ENCODE measurements at places on chromosomes 1 and 21.
A peak's percentile ranks its signal among the peaks of the same experiment; 100 is the strongest.

- DNase-seq: no peak
Observed at GRCh38 chr1:86633921-86634320, 70.5 kb upstream of the SH3GLB1 start.

- DNase-seq: no peak
Observed at GRCh38 chr21:20999659-21000058, 1.4 kb downstream of the NCAM2 start.

DNA sequence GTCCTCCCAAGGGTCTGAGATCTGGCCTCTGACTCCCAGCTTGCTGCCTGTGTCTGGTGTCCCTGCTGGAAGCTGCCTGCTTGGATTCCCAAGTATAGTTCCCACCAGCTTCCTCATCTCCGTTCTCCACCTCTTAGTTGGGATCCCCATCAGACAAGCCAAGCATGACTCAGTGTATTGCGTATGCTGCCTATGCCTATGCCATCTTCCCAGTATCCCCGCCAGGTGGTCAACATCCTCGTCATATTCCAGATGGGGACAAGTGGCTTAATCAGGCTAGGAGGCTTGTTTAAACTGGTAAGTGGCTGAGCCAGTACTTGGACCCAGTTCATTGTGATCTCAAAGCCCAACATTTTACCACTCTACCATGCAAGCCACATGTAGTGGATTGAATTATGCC lies 204.4 kb downstream of the GRIK3 start:
- DNase-seq: no peak

GRCh38 chr1:244760471-244760870 lies 75.0 kb upstream of the COX20 start:
- no peak for DNase-seq

DNA sequence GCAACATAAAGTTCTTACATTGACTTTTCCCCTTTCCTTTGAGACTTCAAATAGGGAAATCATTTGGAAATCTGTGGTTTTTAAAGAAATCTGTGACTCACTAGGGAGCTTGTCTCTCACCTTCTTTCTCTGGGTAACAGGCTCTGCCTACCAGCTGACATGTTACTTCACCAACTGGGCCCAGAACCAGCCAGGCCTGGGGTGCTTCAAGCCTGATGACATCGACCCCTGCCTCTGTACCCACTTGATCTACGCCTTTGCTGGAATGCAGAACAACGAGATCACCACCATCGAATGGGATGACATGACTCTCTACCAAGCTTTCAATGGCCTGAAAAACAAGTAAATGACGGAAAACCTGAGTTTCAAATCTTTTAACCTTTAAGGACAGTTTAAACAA lies 9.2 kb upstream of the CHIA start:
- DNase-seq: no peak

GRCh38 chr1:50780797-50781196 lies 179.3 kb downstream of the FAF1 start:
- DNase-seq: no peak

- peak; percentile 23 for DNase-seq
Observed at GRCh38 chr1:229087339-229087738, 183.6 kb upstream of the RAB4A start.

DNA sequence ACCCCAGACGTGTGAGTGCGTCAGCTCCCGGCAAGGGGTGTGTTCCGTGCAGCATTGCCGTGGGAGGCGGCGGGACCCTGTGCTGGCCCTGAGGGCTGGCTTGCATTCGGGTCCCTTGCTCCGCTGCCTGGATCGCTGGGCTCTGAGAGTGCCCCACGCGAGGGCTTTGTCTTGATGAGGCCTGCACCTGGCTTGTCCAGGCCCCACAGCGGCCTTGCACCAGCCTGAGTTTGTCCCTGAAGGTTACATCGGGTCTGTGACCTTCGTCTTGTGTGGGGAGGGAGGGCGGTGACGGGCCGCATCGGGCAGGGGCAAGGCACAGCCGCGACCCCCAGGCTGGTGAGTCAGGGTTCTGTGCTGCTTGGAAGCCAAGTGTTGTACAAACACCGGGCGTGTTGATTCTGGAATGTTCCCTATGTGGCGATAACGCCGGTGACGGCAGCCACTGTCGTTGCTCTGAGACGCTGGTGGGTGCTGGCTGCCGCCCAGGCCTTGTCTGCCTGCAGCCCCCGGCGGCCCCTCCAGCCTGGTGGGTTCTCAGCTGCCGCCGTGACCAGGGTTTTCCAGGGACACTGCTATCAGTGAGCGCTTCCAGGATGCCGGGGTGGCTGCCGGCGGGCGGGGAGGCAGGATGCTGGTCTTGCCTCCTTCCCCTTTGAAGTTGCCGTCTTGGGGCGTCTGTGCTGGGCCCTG lies 42.9 kb downstream of the SLX9 start:
- no peak for DNase-seq

GRCh38 chr1:1540818-1541628 lies 599 bp upstream of the TMEM240 start:
- DNase-seq: no peak

GRCh38 chr1:203116091-203116820 lies 11.3 kb upstream of the ADORA1 start:
- no peak for DNase-seq

DNA sequence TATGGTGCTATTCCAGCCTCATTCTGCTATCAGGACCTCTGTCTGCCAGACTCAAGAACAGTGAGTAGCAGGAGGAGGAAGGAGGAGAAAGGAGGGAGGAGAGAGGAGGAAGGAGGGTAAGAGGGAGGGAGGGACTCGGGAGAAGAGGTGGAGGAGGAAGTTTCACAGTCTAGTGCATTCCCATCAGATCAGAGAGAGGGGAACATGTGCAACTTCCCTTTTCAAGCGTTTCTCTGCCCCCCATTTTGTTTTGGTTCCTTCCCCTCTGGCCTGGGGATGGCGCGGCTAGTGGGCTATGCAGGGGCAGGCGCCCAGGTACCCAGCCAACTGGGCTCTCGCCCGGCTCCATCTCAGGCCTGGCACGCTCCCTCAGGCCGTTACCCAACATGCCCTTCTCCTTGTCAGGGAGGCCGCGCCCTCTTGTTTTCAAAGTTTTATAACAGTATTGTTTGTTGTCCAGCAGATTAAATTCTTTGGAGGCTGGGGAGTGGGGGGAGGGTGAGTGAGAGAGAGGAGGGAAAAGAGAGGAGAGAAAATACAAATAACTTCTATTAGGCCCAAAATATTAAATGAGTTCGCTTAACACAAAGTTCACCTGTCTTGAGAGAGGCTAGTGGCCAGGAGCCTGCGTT lies 56.0 kb downstream of the CD46 start:
- DNase-seq: peak; percentile 69

DNA sequence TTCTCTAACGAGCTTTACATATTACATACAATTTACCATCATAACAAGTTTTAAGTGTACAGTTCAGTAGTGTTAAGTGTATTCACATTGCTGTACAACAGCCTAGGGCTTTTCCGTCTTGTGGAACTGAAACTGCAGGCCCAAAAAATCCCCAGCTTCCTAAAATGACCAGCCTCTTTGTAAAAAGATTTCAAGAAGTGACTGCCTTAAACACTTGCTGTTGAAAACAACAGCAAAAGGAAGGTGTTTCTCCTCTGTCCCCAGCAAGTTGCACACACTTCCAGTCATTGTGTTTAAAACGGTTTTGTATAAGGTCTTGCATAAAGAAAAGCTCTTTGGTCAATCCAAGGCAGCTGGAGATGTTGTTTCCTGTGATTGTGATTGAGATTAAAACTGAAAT lies 16.0 kb upstream of the GBP1 start:
- DNase-seq: no peak

GRCh38 chr1:35808450-35809113 lies 766 bp downstream of the AGO4 start:
- DNase-seq: peak; percentile 66

- no peak for DNase-seq
Observed at GRCh38 chr1:154241703-154242351, 21.1 kb downstream of the UBAP2L start.

DNA sequence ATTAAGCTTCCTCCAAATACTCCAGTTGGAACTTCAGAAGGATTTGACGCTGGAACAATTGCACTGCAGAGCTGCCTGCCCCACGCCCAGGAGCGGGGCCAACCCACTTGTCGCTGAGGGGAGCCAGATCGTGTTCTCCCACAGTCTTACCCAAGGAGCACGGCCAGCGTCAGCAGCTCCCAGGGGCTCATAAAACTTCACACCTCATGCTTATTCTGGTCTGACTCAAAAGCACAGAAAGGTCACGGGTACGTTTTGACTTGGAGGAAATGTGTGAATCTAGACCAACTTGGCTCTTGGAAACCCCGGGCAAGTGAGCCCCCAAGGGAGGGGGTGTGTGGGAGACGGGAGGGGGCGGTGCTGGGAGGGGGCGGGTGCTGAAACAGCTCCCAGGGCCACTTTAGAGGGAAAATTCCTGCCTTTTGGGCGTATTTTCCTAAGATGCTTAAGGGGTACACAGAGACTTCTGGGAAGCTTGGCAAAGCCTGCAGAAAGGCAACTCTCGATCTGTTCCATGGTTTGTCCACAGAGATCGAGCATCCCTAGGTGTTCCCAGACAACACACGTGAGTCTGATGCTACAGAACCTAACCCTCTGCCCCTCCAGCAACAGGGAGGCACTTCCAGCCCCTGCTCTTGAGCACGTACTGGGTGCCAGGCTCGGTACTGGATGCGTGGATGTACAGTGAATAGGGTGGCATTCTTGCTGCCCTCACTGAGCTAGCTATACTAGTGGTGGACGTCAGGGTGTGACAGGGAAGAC lies 98.9 kb downstream of the DHRS3 start:
- no peak for DNase-seq

DNA sequence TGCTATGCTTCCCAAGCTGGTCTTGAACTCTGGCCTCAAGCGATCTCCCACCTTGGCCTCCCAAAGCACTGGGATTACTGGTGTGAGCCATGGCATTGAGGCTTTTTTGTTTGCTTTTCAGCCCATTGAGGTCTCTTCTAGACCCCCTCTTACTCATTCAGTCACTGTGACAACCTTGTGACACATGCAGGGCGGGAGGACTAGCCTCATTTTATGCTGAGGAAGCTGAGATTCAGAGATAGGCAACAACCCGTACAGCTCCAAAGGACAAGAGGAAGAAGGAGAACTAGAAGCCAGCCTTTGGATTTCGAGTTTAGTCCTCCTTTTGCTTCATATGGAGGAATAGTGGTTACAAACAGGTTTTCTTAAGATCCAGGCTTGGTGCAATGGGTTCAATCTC lies 83.9 kb upstream of the WDR26 start:
- DNase-seq: no peak

GRCh38 chr1:2127187-2128145 lies 67.1 kb downstream of the FAAP20 start:
- no peak for DNase-seq

- DNase-seq: no peak
Observed at GRCh38 chr1:65791396-65791795, 1.3 kb upstream of the PDE4B start.

GRCh38 chr1:173127369-173128307 lies 76.9 kb upstream of the TNFSF18 start:
- DNase-seq: peak; percentile 74

DNA sequence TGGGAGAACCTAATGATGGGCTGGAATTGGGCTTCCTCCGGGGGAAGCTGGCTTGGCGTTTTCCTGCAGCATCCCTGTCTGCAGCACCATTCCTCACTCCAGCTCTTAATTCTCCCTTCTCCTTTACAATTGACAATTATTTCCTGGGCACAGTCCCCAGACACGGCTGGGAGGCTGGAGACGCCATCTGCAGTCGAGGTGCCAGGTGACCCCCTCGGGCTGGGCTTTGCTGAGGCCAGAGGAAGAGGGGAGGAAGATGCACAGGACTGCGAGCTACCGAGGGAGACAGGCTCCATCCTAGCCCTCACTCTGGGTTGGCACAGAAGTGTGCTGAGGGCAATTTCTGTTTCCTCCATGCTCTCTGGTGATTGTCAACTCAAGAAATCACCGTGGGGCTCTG lies 453.8 kb downstream of the PTPRU start:
- DNase-seq: no peak

GRCh38 chr1:75630004-75630594 lies 19.2 kb upstream of the SLC44A5 start:
- no peak for DNase-seq

DNA sequence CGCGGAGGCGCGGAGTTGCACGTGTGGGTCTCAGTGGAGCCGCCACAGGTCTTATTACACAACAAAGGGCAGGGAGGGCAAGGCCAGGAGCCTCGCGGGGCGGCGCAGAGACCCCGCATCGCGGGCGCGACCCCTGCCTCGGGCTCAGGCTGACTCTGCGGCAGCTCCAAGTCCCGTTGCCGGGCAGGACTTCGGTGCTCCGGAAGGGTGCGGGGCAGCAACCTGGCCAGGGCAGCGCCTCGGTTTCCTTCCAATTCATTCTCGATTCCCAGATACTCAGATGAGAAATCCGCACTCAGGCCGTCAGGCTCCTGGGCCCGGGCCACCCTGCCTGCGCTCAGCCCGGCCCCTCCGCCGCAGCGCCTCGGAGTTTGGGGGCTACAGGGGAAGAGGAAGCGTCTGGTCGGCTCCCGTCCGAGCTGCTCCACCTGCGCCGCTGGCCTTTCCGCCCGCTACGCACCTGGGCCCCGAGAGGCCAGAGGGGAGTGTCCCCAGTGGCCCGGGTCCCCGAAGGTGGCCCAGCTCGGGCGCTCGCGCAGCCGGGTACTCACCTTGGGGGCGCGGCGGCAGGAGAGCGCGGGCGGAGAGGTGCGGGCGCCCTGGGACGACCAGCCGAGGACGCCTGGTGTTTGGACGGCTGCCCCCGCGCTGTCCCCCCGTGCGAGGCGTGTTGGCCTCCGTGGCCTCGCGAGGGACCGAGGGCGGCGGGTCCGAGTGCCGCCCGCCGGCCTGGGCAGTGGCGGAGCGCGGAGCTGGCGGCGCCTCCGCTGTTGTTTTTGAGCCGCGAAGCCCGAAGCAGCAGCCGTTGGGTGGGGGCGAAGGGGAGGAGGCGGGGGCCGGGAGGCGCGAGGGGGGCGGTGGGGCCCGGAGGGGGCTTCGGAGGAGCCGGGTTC lies 1.1 kb upstream of the PRDM16 start:
- no peak for DNase-seq

DNA sequence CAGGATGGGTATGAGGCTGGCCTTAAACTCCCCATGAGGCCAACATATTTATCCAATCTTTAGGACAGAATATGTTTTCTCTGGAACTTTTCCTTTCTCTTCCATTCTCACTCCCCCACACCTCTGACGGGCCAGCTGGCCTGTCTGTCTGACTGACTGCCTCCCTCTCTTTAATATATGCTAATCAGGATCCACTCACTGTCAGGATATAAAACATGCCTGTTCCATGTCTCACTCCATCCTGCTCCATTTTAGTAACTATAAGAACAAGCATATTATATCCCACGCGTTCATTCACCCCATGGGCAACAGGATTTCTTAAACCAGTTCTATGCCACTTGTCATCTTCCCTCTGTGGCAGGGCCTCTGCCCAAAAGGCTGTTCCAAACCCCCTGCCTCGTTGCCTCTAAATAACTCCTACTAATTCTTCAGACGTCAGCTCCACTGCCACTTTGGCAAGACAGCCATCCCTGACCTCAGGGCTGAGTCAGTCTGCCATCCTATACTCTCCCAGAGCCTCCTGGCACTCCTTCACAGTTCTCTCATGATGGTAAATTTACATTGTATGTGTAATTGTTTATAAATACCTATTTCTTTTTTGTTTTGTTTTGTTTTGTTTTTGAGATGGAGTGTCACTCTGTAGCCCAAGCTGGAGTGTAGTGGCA lies 84.3 kb upstream of the SPATA6 start:
- no peak for DNase-seq

Data from left lobe of liver (tissue), 2 donors.